ENCODE measurements at places on chromosomes 16 and 17.

GRCh38 chr16:78375055-78375679 is 275.7 kb downstream of the WWOX start:
- DNase-seq = no peak

GRCh38 chr16:85750827-85751697 is at the start of gene C16orf74:
TSS of gene C16orf74 (minus strand) at chr16:85751096. CDS start at chr16:85735217, 15,879 bp downstream.
- peak; percentile 45 for DNase-seq

DNA sequence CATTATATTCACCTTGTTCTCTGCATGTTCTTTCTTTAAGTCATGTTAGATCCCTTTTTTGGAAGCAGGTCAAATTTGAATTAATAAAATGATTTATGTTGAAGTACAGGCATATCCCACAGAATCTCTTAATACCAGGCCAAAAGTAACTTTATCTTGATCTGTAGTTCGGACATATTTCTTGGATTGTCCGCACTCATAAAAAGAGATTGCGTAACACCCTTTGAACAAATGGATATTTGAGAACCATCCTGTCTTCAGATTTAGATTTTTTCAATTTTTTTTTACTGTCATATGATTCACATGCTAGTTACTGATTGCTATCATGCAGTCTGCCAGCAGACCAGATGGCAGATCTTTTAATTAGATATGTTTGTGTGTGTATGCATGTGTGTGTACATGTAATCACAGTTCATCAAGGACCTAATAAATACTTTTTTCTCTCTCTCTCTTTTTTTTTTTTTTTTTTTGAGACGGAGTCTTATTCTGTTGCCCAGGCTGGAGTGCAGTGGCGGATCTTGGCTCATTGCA is 352.6 kb downstream of the WWOX start:
- no peak for DNase-seq

- no peak for DNase-seq
Measured at GRCh38 chr17:60303406-60304099, 88.4 kb downstream of the USP32 start.

GRCh38 chr17:80761110-80761871 is 216.7 kb downstream of the RPTOR start:
- DNase-seq = peak; percentile 85

DNA sequence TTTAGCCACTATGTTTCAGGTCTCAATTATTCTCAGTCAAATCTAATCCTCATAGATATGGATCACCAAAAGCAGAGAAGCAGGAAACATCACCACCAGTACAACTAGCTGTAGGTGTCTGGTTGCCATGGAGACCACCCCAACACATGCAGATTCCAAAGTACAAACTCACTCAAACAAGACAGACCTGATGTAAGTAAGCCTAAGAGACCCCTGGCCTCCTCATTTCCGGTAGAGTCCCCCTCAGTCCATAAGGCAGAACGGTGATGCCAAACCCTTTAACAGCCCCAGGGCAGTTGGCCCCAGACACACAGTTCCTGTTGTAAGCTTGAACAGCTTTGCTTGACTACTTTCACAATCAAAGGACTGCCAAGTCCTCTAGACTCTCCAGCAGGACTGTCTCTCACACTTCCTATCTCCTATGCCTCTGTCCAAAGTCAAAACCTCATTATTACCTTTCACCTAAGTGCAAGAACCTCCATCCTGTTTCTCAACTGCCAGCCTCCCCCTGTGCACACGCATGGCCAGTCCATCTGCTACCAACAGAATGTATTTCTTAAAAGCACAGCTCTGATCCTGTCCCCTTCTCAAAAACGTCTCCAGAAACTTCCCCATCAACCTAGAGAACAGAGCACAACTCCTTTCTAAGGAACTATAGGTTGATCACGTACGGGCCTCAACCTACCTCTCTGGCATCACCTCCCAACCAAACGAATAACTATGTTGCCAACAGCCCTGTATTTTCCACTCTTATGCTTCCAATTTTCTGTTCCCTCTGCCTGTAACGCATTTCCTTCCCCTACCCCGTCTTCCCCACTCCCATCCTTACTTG is 23.9 kb downstream of the SLC39A11 start:
- DNase-seq = peak; percentile 75

- DNase-seq = peak; percentile 62
Measured at GRCh38 chr16:69796285-69797118, 34.4 kb downstream of the WWP2 start.

- DNase-seq = no peak
Measured at GRCh38 chr17:39009581-39010001, 42.4 kb upstream of the FBXO47 start.

GRCh38 chr16:65394281-65394680 is 272.4 kb upstream of the CDH11 start:
- DNase-seq = no peak

- DNase-seq = peak; percentile 59
Measured at GRCh38 chr17:18980682-18981334, 23.8 kb downstream of the FAM83G start.

DNA sequence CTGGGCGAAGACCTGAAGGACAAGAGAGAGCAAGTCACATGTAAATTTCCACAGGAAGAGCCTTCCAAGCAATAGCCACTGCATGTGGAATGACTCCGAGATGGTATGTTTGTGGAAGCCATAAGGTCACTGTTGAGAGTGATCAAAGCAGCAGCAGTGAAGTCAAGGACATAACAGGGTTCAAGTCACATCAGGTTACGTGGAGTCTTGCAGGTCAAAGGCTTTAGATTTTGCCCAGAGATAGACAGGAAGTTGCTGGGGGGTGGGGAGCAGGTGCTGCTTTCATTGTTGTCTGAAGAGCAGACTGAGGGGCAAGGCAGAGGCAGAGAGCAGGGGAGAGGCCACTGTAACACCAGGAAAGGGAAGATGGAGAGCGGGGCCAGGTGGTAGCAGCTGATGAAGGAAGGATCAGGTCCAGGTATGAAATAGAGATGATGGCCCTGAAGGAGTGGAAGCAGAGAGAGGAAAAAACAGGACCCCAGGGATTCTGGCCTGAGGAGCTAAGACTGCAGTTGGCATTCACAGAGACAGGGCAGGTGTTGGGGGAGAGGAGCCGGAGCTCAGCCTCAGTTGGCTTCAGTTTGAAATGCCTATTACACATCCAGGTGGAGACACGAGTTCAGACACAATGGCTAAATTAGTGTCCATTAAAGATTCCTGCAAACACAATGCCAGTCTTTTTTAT is 129.3 kb upstream of the AXIN2 start:
- DNase-seq = no peak

GRCh38 chr17:62064791-62065563 is at the start of gene MED13:
TSS of gene MED13 (minus strand) at chr17:62065278. CDS start at chr17:62065205, 73 bp downstream.
- DNase-seq = peak; percentile 36
